ENCODE measurements at places on chromosomes 5 and 9.
A peak's percentile ranks its signal among the peaks of the same experiment; 100 is the strongest.

DNA sequence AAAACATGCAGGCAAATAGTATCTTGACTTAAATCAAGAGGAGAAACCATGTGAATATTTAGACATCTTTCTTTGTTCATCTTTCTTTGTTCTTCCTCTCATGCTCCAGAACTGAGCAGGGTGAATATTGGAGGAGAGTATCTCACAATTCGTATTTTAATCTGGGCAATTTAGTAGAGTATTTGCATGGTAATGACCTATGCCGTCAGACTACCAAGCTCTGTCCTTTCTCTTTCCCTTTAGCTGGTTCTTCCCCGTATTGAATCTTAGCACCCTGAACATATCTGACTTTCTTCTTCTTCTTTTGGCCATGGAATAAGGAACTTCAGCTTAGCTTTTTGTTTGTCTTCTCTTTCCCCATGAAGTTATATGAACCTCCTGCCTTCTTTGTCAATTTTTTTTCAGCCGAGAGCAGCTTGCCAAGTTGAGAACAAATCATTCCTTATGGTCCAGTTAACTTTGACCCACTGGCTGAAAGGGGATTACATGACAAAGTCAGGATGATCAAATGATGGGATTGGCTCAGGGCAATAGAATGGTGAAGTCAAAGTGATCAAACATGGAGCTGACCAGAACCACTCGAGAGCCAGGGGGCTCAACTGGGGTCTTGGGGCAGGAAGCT is 95.8 kb downstream of the DAPK1 start:
- no peak for DNase-seq

DNA sequence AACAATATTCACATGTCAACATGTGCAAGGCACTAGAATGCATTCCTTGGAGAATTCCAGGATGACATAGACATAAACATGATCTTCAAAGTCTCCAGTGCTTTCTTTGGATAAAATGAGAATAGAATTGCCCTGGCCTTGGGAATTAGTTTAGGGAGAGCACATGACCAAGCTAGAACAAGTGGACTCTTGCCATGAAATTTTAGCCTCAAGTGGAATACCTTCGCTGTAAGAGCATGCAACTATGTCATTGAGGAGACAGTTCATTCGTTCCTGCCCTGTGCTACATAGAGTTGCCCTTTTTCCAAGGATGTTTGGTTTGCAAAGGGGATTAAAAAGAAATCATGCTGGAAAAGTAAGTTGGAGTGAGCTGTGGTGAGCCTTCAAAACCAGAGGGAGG is 42.7 kb downstream of the ZFAND5 start:
- peak; percentile 5 for DNase-seq

DNA sequence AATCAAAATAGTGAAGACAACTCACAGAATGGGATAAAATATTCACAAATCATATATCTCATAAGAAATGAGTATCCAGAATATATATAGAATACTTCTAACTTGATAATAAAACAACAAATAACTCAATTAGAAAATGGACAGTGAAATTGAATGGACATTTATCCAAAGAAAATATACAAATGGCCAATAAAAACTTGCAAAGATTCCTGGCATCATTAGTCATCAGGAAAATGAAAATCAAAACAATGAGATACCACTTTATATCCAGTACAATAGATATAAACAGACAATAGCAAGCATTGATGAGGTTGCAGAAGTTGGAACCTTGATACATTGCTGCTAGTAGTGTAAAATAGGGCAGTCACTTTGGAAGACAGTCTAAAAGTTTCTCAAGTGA is 12.8 kb upstream of the TLR4 start:
- peak; percentile 32 for DNase-seq

DNA sequence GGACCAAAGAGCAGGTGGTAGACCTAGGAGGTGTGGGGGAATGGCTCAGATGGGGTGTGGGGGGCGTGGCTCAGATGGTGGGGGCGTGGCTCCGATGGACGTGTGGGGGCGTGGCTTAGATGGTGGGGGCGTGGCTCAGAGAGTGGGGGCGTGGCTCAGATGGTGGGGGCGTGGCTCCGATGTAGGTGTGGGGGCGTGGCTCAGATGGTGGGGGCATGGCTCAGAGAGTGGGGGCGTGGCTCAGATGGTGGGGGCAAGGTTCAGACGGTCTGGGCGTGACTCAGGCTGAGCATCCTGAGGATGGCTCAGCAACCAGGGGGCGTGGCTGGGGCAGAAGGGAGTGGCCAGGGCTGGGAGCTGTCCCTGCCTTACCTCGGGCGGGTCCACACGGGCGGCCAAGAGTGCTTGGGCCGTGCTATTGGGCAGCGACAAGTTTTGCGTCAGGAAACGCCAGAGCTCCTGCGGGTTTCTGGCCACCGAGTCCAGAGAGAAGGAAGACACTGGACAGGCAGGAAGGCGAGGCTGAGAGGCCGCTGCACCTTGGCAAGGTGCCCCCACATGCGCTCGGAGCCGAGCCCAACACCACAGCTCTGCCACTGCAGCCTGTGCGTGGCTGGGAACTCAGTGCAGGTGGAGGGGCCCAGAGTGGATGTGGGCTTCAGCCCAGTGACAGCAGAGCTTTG is 5.9 kb downstream of the ABCA2 start:
- peak; percentile 78 for DNase-seq

- no peak for DNase-seq
These were observed 19.1 kb downstream of the CNTFR start for GRCh38 chr9:34570376-34570775.

GRCh38 chr5:83085106-83085505 is 7.8 kb downstream of the XRCC4 start:
- DNase-seq = no peak

- DNase-seq = peak; percentile 66
These were observed 394.6 kb downstream of the PSAT1 start for GRCh38 chr9:78691542-78691941.

DNA sequence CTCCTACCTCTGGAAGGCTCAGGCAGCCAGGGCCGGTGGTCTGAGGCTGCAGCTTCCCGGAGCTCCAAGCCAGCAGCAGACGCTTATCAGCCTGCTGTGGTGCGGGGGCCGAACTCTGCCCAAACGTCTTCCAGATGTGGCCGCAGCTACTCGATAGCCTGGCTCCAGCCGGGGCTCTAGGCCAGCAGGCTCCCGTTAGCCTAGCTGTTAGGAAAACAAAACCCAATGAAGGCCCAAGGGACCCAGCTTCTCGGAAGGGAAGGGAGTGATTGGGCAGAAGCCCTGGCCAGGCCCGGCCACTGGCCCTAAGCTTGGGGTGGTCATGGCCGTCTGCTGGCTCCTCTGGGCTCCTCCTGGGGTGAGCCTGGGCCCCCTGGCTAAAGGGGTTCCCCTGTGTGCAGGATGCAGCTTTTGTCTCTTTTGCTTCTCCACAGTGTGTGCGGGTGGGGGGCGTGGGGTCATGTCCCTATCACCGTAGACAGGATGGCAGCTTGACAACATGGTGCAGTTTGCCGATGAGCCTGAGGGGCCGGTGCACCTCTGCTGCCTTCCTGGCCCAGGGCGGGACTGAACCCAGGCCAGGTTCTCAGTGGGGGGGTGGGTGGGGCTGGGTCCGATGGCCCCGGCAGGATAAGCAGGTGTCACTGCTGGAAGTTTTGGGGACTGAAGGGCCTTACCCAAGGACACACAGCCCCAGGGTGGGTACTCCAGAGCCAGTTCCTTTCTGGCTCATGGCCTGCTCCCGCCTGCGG is 18.7 kb downstream of the MYMK start:
- DNase-seq = peak; percentile 25

DNA sequence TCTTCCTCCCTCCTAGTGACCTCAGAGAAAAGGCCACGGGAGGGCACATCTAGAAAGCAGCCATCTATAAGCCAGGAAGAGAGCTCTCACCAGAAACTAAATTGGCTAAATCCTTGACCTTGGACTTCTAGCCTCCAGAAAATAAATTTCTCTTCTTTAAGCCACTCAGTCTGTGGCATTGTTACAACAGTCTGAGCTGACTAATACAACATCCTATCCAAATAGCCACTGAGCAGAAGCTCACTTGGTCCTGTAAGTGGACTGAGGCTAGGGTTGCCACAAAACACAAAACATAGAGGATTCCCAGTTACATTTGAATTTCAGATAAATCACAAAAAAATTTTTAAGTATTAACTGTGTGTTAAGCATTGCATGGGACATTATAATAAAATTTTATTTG is 383.4 kb downstream of the MLLT3 start:
- no peak for DNase-seq

DNA sequence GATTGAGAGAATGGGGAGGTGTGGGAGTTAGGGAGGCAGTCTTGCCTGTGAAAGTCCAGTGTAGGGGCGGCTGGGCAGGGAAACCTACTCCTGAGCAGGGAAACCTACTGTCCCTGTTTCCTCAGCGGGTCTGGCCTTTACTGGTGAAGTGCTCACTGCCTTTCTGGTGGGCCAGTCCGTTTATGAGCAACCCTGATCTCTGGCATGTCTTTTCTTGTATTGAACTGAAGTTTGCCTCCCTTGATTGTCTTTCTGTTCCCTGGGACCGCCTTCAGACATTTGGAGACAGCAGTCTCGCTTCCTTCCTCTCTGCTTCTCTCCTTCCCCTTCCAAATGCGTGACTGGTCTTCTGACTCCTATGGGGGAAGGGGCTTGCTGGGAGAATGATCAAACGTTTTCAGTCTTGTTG is 2.9 kb downstream of the SNX18 start:
- peak; percentile 57 for DNase-seq

- DNase-seq = peak; percentile 85
These were observed 31.3 kb downstream of the IRF1 start for GRCh38 chr5:132459031-132459982.

- DNase-seq = no peak
These were observed 6.5 kb downstream of the CAST start for GRCh38 chr5:96668725-96669124.

DNA sequence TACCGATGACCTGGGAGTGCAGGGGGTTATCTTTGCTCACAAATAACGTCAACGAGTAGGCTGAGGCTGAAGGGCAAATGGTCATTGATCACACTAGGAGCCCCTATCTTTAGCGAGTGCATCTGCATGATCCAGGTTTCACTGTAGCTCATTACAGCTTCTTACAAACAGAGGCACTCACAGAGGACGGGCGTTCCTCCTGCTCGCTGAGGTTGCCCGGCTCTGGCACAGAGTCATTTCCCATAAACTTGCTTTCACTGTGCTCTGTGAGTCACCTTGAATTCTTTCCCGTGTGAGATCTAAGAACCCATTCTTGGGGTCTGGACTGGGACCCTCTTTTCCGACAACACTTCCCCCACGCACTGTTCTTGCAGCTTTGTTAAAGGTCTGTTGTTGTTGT is 1.9 kb upstream of the PAEP start:
- DNase-seq = no peak

DNA sequence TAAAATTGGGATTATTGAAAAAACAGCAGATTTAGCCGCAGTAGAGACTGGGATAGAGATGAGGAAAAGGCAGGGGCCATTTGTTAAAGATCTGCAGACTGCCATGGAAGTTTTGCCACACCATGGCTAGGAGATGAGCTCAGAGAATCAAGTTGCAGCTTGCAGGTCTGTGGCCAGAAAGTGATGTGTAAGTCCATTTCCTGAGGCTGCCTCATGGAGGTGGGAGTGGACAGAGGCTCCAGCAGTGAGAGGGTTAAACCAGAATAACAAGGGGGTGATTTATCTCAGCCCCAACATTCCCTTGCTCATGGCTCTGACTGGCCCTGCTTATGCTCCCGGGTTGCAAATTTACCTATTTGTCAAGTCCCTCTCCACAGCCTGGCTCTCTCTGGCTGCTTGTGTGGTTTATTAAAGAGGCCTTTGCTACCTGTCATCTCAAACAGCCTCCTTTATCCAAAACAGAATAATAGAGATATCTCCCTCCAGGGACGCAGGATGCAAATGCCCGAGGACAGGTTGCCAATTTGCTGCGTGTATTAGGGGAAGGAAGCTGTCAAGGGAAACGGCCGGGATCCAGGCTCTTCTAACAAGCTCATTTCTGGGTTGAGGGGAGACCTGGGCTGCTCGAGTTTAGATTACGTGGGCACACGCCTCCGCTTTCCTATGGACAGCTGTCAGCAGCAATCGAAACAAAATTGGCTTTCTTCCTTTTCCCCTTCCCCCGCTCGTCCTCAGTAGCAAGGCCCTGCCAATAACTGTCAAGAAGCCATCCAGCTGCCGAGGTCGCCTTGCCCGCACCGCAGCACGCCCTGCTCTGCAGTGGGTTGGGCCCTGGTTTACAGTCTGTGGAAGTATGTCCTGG is 72.8 kb upstream of the PITX1 start:
- no peak for DNase-seq

DNA sequence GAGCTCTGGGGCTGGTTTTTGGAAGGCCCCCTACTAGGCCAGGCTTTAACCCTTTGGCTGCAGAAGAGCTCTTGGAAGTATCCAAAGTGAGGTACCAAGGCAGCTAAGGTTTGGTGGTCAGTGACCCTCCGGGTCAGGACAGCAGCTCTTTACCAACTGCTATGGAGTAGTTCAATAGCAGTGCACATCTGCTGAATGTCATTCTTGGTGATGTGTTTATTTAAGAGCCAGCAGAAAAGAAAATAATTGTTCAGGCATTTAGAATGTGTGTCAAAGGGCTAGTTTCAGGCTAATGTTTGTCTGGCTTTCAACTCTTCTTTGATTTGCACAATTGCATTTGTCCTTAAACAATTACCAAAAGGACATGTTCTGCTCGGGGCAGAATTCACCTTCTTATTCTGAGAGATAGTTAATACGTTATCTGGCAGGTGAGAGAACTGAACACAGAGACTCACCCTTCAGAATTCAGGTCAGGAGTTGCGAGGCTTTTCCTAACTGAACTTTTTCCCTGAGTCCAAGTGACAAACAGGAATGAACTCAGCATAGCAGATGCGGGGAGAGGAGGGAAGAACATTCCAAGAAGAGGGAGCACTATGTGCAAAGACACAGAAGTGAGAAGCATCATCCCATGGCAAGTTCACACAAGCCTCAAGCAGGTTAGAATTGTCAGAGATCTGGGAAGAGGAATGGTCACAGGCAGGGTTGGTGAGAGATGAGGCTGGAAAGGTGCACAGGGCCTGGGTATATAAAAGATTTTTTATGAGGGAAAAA is 556.7 kb upstream of the TLE4 start:
- DNase-seq = peak; percentile 54

GRCh38 chr5:30103452-30104202 is 1089.9 kb upstream of the CDH6 start:
- DNase-seq = no peak

GRCh38 chr5:14502294-14502690 is 79.3 kb upstream of the OTULINL start:
- no peak for DNase-seq

DNA sequence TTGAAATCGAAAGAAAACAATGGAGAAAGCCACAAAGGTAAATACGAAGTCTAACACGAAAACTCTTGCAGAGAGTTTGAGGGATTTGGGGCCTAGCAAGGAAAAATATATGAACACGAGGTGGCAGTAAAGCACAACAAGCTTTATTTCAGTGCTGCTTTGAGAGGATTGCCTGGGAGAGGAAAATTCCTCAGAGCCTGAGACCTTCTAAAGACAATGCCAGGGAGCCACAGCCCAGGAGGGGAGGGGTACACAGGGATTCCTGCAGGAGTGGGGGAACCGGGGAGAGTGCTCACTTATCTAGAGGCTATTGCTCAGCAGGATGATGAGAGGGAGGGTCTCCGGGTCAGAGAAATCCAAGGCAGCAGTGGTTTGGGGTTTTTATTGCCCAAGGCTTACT is 134.9 kb upstream of the ADCY2 start:
- no peak for DNase-seq

GRCh38 chr9:107972346-107972745 is 482.8 kb upstream of the KLF4 start:
- DNase-seq = no peak

GRCh38 chr9:103281126-103281525 is 286.0 kb downstream of the CYLC2 start:
- DNase-seq = no peak

- no peak for DNase-seq
These were observed 56.3 kb downstream of the CETN3 start for GRCh38 chr5:90353254-90353653.

GRCh38 chr5:93649234-93649900 is 66.3 kb downstream of the NR2F1 start:
- DNase-seq = no peak

- peak; percentile 66 for DNase-seq
These were observed 386.1 kb upstream of the MPDZ start for GRCh38 chr9:13665418-13666066.

All from EL (cell line).